Neural crest cell (in vitro differentiated cells): ENCODE measurements at places on chromosomes 7 and 10. TPM values are rescaled to one million over a fixed set of nuclear protein-coding genes. Genes with fewer than 3 reads are reported as not detected.

The ASAH2 gene
- total RNA-seq = 5.9 and 6.9 TPM in 2 replicates

The PLAU gene
- total RNA-seq = 3.5 and 4.2 TPM in 2 replicates

The DKK1 gene
- total RNA-seq = 3.3 and 3.9 TPM in 2 replicates

The ANKRD2 gene
- not detected in 2 replicates for total RNA-seq
